ENCODE measurements at places on chromosomes 1 and 21. TPM values are rescaled to one million over a fixed set of nuclear protein-coding genes. Genes with fewer than 3 reads are reported as not detected.

DNA sequence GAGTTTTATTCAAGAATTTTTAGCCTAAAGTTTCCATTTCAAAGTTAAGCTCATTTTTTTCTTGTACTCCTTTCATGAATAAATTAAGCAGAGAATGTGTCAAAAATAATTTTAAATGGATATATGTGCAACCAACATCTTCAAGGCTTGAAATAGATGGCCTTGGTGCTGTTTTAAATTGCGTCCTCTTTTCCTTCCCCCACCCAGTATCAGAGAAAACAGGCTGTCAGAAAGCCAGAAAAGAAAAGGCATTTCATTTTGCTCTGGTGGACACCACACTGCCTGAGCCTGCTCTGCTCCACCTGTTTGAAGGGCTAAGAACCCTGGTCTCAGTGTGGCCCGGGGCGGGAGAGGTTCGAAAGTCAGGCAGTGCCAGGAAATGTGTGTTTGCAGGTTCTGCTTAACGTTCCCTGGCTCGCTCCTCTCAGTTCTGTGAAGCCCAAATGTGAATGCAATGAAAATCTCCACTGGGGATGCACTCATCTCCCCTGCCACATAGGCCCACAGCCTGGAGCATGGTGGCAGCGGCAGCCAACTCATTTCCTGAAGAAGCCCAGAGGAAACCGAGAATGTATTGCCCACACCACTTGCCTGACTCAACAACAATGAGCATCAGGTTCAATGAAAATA, 134.4 kb downstream of the SDCCAG8 start:
- DNase-seq: no peak
- H3K27ac ChIP-seq: no peak overlapping the region
- H3K4me3 ChIP-seq: no peak overlapping the region
- H3K36me3 ChIP-seq: no peaks in the 10 kb centered on the region

FCGR1A gene
- not detected for total RNA-seq

DNA sequence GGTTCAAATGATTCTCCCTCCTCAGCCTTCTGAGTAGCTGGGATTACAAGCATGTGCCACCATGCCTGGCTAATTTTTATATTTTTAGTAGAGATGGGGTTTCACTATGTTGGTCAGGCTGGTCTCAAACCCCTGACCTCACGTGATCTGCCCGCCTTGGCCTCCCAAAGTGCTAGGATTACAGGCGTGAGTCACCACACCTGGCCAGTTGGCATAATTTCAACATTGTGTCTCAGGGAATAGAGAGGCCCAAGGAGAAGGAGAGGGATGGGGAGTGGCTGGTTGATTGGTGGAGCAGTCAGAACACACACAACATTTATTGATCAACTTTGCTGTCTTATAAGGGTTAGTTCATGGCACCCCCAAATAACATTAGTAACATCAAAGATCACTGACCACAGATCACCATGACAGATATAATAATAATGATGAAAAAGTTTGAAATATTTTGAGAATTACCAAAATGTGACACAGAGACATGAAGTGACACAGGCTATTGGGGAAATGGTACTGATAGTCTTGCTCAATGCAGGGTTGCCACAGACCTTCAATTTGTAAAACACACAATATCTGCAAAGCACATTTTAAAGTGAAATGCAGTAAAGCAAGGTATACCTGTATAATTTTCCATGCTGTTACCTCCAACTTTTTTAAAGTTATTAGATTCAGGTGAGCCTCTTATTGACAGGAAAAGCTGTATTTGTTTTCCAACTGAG, 15.8 kb upstream of the CYB5R1 start:
- no peaks in the 10 kb centered on the region for H3K4me1 ChIP-seq
- H3K27ac ChIP-seq: no peak overlapping the region
- DNase-seq: no peak

GRCh38 chr21:45929449-45929848, 52.1 kb upstream of the COL6A1 start:
- DNase-seq: no peak
- no peaks in the 10 kb centered on the region for H3K4me1 ChIP-seq
- no peaks in the 10 kb centered on the region for H3K36me3 ChIP-seq
- H3K4me3 ChIP-seq: no peak overlapping the region

GRCh38 chr1:149848340-149849110, 50.8 kb upstream of the BOLA1 start:
- no peak for DNase-seq
- H3K27ac ChIP-seq: peak overlapping the region; percentile 11
- no peaks in the 10 kb centered on the region for H3K27me3 ChIP-seq
- H3K36me3 ChIP-seq: no peaks in the 10 kb centered on the region

- no peak for DNase-seq
- no peaks in the 10 kb centered on the region for H3K27me3 ChIP-seq
- H3K4me1 ChIP-seq: no peaks in the 10 kb centered on the region
- H3K4me3 ChIP-seq: no peak overlapping the region
- H3K36me3 ChIP-seq: no peaks in the 10 kb centered on the region
- H3K27ac ChIP-seq: no peak overlapping the region
Observed at GRCh38 chr1:196545222-196545621, 63.0 kb downstream of the KCNT2 start.

Data from body of pancreas (tissue), 4 donors.